ENCODE measurements at places on chromosomes 1 and 21. TPM values are rescaled to one million over a fixed set of nuclear protein-coding genes. Genes with fewer than 3 reads are reported as not detected.

The ELOVL1 gene
- polyA plus RNA-seq, result 151 TPM

The SYNJ1 gene
- 6.3 TPM for polyA plus RNA-seq

The KLHDC7A gene
- not detected for polyA plus RNA-seq

The RXFP4 gene
- polyA plus RNA-seq, result 0.08 TPM

Measured in CD14-positive monocyte (primary cell).